ENCODE measurements at places on chromosomes 5 and 9.

- DNase-seq: no peak
Observed at GRCh38 chr5:9789777-9790176, 159.6 kb upstream of the TAS2R1 start.

DNA sequence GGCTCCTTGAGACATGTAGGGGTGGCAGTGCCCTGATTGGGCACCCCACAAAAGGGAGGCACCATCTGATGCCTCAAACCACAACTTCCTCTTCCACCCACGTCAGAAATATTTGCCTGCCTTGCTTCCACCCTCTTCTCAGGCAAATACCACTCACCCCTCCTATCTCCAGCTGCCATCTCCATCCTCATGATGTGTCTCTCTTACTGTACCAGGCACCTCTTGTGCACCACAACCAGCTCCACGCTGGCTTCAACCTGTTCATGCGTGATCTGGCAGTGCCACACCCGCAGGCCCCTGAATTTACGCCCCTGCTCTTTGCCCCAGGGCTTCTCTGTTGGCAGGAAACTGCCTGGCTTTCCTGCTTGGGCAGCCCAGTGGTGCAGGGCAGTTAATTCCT is 87.8 kb upstream of the HSPA9 start:
- peak; percentile 18 for DNase-seq

- DNase-seq: no peak
Observed at GRCh38 chr5:103357636-103358035, 99.1 kb downstream of the MACIR start.

DNA sequence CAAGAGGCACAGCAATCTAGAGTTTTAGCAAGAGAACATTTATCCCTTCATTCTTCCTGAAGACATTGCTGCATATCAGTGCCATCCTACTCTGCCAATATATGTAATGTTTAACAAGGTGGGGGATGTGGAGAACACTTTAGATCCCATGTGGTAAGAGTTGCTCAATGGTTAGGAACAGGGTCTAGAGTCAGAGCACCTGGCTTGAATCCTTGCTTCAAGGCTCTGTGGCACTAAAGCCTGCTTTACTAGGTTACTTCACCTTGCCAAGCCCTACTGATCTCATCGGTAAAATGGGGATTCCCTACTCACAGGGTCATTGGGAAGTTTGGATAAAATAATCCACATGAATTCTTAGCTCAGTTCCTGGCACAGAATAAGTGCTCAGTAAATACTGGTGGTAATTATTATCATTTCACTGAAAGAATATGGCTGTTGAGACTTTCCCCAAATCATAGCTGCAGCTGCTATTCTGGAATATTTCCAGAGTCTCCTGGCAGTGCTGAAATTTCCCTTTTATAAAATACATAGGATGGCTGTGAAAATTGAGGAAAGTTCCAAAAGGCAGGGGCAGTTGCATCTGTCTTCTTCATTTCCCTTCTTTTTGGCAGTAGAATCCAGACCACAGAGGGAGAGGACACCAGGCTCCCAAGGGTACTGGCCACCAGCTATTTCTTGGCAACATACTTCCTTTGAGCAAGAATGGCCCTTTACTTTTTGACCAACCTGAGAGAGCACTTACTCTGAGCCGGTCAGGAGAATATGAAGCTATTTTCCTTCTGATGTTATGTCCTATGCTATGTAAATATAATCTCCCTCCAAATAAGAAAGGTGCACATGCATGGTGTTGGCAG is 142.8 kb downstream of the PALM2AKAP2 start:
- DNase-seq: no peak

GRCh38 chr5:36017622-36018021 is 26.4 kb upstream of the UGT3A1 start:
- no peak for DNase-seq
